ENCODE measurements at places on chromosomes 13 and 19. TPM values are rescaled to one million over a fixed set of nuclear protein-coding genes. Genes with fewer than 3 reads are reported as not detected.

DNA sequence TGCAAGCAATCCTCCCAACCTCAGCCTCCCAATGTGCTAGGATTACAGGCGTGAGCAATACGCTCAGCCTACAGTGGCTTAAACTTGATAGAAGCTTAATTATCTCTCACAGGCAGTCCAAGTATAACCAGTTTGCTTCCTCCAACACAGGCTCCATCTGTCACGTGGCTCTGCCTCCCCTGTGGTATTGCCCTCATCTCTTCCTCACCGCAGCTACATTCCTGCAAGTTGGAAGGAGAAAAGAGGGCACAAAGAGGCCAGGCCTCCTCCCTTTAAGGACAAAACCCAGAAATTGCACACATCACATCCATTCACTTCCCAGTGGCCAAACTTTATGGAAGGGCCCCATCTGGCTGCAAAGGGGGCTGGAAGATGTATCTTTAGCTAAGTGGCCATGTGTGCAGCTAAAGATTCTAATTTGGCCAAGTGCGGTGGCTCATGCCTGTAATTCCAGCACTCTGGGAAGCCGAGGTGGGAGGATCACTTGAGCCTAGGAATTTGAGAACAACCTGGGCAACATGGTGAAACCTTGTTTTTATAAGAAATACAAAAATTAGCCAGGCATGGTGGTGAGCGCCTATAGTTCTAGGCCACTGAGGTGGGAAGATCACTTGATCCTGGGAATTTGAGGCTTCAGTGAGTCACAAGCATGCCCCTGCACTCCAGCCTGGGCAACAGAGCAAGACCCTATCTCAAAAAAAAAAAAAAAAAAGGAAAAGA lies 3.1 kb upstream of the SDHAF1 start:
- DNase-seq, result no peak

DNA sequence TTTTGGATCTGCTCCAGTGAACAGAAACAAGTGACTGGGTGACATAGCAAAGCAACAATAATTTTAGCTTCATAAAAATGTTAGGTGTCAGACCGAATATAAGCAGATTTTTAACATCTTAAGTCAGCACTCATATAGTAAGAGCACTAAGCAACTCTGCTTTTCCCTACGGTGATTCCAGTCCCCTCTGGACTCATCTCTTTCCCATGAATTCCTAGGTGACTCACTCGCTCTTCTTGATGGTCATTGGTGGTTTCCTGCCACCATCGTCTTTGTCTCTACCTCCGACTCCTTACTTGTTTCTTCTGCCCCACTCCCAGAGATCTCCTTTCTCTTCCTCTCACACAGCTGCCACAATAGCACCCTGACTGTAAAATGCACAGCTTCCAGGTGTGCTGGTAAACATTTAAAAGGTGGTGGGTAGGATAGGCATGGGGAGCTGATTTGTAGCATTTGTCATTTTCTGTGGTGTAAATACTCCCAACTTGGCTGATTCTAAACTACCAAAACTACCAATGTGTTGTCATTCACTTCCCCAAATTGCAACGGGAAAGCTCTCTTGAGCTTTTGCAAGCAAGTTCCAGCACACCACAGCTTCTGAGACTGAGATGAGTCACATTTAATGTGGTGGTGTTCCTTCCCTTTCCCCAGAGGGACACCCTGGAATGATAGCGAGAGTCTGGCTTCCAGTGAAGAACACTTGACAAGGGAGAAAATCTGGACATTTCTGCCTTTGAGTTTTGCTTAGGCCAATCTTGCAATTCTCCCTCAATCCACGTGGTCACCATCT lies 42.8 kb upstream of the CLDN10 start:
- DNase-seq, result no peak

Gene PEX11G
- total RNA-seq, result 14.3 TPM

DNA sequence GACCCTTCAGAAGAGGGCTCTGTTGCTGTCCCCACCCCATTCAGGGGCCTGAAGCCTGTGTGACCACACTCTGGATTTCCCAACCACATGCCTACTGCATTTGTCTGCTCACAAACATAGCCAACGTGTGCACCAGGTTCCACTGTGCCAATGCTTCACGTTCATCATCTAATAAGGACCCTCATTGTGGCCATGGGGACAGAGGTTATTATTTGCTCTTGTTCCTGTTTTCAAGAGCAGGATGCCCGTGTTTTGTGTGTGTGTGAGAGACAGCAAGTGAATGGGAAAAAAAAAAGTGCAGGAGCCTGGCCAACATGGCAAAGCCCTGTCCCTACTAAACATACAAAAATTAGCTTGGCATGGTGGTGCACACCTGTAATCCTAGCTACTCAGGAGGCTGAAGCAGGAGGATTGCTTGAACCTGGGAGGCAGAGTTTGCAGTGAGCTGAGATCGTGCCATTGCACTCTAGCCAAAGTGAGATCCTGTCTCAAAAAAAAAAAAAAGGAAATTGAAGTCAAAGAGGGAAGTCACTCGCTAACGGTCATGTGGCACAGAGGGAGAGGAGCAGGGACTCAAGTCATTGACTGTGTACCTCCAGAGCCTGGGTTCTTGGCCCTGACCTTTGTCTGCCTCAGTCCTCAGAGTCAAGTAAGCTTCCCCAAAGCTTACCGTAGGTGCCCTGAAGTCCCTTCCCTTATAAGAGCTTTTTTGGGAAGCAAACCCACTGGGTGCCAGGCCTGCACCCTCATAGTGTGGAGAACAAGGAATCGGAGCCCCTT lies 6.9 kb downstream of the B3GNT8 start:
- peak; percentile 29 for DNase-seq

DNA sequence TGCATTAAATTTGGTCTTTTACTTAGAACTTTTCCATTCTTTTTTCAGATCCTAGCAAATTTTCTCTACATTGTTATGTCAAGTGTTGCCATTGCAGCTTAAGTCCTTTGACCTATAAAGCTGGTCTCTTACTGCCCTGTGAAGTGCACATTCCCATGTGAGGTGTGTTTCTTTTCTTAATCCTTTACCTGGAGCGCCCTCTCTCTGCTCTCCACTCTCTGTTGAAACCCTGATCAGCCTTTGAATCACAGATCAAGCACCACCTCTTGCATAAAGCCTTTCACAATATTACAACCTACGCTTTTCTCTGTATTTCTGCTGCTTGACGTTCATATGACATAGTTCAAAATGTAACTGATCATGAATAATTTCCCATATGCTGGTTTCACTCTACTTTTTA lies 84.8 kb downstream of the PCDH17 start:
- no peak for DNase-seq

DNA sequence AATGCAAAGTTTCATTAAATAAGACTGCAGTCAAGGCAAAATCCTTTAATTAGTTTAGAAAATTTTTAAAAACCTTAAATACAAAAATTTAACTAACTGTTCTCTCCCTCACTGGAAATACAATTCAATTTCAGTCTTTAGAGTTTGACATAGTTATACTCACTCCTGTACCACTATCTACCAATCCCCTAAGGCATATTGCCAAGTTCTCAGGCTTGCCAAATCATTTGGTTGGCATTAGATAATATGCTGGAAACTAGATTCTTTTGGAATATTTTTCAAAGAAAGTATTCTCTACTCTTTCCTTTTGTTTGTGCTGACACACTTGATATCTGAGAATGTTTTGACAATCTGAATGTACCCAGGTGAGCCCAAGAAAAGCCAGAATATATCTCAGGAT lies 77.2 kb downstream of the TSC22D1 start:
- DNase-seq, result no peak
